Esophagus squamous epithelium (tissue), 5 donors: ENCODE measurements at places on chromosomes 7 and 10.

- no peak for DNase-seq
These were observed 12.8 kb downstream of the OR13A1 start for GRCh38 chr10:45302573-45302972.

GRCh38 chr7:41133690-41134299 lies 569.1 kb downstream of the INHBA start:
- DNase-seq = no peak

DNA sequence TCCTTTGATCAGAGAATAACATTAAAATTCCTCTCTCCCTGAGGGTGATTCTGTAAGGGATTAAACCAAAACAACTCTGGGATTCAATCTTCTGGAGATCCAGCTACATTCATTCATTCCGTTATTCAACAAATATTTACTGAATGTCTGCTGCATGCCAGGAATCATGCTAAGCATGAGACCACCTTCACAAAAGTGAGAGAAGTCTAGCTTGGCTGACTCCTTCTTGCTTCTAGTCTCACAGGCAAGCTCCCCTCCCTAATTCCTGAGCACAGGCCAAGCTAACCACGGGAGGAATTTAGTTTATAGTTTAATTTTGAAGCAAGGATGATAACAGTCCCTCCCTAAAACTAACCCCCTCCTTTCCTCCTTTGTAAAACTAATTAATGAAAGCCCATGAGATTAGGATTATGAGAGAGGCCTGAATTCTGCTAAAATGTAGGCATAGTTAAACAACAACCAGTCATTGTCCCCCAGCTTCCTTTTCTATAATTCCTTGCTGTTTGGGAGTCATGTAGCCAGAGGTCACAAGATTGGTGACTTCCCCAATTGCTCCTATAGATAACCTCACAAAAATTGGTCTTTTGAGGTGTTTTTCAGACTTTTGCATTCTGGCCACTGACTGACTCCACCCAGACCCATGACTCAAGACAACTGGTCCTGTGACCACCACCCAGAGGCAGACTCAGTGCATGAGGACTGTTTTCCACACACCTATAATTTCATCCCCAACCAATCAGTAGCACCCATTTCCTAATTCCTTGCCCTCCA lies 113.5 kb downstream of the ITGB8 start:
- DNase-seq = no peak

DNA sequence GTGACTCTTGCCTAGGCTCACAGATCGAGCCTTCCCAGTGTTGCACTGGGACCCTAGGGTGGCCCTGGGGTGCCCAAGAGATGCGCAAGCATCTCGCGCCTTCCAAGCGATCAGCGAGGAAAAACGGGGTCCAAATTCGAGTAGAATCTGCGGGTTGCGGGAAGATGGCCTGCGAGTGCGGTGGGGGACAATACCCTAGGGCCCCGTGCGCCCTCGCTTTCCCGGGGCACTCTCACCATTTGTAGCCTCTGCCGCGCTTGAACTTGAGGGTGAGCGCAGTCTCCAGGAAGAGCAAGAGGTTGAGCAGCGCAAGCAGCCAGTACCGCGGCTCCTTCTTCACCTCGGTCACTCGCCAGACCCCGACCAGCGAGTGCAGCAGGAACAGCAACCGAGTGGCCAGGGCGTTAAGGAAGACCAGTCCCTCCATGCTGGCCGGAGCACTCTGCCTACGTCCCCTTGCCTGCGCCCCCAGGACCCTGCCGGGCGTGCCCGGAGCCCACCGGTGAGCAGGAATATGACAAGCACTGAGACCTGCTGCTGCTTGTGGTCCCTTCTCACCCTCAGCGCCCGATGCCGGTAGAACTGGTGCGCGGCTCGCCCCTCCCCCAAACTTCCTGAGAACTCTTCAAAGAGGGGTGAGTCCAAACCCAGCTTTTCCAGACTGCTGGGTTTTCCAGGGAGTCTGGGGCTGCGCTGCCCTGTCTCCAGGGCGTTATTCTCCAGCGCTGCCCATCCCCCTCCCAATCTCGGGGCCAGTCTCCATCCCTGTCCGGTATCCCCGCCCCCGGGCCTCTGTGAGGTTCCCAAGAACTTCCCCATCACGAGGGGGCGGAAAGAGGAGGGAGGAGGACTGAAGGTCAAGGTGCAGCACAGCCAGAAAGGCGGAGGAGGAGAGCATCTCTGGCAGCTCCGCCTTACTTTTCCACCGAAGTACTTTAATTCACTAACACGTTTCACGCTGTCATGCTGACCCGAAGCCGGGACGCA lies at the start of gene TMEM26:
Gene TMEM26 (minus strand): TSS at position 727 of the 987 bp plus-strand sequence. CDS start 300 bp downstream, at position 427.
- DNase-seq = no peak

DNA sequence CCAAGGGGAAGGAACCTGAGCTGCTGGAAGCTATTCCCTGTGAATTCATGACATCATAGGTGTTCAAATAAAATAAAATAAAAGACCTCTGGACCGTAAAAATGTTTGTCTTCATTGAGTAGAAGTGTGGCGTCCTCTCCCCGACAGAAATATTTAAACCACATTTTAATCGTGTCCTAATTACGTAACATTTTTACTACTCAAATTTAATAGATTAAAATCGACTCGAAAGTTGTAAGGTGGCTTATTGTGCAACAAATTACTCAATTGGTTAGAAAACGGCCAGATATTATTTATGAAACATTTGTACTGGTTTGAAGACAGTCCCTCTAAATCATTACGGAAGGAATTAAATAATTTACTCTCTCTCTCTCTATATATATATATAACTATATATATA lies 15.5 kb upstream of the NCAPG2 start:
- DNase-seq = no peak

- no peak for DNase-seq
These were observed 116.3 kb upstream of the FAM171A1 start for GRCh38 chr10:15487376-15487775.

DNA sequence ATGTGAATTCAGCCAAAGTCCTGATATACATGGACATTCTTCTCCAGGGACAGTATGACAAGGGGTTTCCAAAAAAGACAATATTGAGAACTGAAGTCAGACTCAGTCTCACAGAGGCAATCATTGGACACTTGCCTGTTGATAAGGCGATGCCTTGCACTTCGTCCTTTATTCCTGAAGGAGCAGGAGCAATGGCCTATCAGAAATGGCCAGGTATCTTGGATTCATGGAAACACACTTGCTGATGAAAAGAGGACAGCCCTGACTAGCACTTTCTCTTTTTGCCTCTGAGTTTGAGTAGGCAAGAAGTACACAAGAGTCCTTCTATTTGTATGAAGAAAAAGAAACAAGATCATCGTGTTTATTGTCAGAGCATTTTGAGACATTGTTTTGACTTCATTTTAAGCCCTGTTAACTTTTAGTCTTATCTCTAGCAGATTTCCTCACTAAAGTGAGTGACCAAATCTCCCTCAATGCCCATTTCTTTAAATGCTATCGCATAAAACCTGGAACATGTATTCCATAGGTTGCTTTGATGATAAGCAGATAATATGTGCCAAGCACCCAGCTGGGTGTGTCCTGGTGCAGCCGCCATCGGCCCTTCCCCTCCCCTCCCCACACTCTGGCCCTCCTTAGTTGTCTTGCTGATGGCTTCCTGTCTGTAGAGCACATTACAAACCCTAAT lies 26.6 kb downstream of the ST8SIA6 start:
- DNase-seq = no peak

DNA sequence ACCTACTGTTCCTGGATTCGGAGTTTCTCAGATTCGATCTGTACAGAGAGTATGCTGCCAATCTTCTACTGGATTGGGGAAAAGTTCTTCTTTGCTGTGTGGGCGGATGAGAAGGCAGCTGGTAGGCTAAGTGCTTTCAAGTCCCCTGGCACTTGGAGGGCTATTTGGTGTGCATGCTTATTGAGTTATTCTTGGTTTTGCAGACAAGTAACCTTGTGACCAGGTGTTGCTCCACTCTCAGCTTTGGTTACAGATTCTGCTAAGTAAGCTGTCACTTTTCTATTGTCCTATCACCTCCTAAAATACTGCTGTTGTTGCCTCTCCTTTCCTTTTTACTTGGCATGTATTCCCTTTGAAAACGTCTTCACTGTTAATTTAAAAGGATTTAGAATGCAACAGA lies 1375.1 kb upstream of the LRRTM3 start:
- no peak for DNase-seq

DNA sequence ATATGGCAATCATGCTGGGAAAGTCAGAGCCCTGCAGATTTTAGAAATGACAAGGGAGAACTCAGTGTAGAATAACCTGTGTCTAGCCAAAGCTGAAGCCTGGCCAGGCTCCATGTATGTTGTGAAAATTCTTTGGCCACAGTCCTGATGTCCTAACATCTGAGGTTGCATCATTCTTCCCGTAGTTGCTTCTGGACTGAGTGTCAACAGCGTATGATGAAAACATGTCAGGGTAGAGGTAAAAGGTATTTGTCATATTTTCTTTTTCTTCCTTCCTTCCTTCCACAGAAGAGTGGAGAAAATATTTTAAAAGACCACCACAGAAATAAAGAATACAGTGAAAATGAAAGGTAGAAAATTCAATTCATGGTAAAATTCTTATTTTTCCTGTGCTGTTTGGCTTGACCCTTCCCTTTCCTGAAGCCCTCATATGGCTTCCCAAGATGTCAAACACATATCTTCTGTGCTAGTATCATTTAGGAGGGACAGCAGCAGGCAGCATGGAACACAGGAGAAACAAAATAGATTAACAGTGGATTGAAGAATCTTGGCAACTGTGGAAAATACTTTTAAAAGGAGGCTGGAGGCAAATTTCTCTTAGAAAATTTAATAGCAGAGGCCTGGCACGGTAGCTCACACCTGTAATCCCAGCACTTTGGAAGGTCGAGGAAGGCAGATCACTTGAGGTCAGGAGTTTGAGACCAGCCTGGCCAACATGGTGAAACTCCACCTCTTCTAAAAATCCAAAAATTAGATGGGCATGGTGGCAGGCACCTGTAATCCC lies 18.9 kb upstream of the NRBF2 start:
- no peak for DNase-seq

GRCh38 chr7:139682136-139683013 lies 95.4 kb downstream of the HIPK2 start:
- no peak for DNase-seq

DNA sequence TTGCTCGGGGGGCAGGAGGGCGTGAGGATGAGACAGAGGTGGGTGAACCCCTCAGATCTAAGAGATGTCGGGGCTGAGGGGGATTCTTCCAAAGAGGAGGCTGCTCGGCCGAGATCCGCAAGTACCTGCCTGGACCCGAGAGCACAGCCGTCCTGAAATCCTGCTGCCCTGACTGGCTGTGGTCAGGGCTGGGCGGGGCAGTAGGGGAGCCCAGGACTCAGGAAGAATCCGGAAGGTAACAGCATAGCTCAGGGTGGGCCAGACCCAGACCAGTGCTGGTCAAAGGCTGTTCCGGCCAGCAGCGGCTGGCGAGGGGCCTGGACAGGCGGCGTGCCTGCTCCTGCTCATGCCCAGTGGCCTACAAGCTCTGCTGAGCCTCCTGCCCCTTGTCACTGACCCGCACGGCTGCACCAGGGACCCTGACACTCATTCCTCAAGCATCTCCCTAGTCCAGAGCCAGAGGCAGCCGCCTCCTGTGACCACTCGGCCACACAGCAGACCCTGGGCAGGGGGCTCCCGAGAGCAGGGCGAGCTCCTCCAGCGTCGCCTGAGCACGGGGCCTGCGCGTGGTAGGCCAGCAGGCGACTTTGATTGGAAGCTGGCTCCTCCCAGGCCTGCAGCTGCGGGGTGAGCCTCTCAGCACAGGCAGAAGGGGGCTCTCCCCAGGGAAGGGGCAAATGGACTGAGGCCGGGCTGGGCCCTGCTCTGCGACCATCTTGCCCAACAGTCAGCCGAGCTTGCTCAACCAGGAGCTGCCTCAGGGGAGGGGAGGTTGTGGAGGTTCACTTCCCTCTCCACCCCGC lies 3.1 kb upstream of the ADAP1 start:
- no peak for DNase-seq

DNA sequence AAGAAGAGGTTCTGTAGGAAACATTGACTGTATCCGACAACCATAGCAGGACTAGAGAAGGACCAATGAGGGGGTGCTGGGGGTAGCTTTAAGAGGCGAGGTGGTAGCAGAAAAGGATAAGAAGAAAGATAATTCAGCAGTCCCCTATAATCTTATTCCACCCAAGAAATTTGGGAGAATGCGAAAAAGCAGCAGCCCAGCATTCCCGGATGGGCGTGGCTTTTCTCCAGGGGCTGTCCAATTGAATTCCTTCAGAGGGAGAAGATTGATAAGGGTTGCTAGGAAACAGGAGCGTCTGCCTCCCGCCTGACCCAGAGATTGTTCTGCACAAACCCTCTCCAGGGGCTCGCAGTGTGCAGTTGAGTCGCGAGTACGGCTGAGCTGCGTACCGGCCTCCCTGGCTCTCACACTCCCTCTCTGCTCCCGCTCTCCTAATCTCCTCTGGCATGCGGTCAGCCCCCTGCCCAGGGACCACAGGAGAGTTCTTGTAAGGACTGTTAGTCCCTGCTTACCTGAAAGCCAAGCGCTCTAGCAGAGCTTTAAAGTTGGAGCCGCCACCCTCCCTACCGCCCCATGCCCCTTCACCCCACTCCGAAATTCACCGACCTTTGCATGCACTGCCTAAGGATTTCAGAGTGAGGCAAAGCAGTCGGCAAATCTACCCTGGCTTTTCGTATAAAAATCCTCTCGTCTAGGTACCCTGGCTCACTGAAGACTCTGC lies at the start of gene GRM3:
Gene GRM3 (plus strand): TSS at position 349 of the 721 bp plus-strand sequence. CDS start 121,237 bp downstream, outside the sequence.
- DNase-seq = no peak

GRCh38 chr7:73901231-73901822 lies 40.4 kb downstream of the TMEM270 start:
- DNase-seq = no peak

GRCh38 chr7:84060760-84061261 lies 133.8 kb downstream of the SEMA3A start:
- DNase-seq = no peak

GRCh38 chr7:21967598-21968003 lies 21.9 kb upstream of the CDCA7L start:
- DNase-seq = no peak

DNA sequence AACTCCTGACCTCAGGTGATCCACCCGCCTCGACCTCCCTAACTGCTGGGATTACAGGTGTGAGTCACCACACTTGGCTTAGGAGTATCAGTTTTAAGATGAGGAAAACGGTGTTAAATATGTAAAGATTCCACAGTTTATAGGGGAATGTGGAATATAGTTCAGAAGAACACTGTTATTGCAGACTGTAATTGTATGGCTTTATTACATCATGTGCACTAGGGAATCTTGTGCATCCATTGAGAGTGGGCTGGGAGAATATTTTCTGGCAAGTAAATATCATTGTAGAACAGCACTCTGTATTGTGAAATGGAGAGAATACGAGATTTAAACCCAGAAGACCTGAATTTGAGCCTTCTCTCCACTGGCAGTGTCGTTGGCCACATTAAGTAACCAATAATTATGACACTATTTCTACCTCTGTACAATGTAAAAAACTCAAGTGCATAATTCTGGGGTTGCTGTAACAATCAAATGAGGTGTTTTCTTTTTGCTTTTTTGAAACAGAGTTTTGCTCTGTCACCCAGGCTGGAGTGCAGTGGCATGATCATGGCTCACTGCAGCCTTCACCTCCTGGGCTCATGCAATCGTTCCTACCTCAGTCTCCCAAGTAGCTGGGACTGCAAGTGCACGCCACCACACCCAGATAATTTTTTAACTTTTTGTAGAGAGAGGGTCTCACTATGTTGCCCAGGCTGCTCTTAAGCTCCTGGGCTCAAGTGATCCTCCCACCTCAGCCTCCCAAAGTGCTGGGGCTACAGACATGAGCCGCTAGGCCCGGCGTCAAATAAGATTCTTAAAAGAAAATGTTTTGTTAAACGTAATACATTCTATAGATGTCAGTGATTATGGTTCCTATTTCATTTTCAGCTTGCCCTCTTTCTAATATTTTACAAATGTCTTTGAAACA lies 12.0 kb upstream of the PARD3 start:
- DNase-seq = no peak
